ENCODE measurements at places on chromosomes 1 and 21.

DNA sequence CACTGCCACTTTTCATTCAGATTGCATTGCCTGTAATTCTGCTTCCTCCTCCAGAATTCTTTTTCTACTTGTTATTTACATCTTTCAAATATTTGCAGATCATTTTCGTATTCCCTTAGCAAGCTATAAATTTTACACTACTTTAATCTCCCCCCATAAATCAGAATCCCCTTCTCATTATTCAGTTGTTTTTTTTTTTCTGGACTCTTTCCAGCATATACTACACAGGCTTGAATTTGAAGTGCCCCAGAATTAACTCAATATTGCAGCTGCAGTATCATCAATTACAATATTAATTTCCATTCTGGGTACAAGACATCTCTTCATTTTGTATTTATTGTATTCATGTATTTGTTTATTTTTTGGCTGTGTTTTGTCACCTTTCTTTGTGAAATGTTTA lies 1494.3 kb downstream of the AMY1C start:
- DNase-seq, result no peak

GRCh38 chr1:8259498-8260290 lies 58.2 kb upstream of the SLC45A1 start:
- DNase-seq, result no peak

DNA sequence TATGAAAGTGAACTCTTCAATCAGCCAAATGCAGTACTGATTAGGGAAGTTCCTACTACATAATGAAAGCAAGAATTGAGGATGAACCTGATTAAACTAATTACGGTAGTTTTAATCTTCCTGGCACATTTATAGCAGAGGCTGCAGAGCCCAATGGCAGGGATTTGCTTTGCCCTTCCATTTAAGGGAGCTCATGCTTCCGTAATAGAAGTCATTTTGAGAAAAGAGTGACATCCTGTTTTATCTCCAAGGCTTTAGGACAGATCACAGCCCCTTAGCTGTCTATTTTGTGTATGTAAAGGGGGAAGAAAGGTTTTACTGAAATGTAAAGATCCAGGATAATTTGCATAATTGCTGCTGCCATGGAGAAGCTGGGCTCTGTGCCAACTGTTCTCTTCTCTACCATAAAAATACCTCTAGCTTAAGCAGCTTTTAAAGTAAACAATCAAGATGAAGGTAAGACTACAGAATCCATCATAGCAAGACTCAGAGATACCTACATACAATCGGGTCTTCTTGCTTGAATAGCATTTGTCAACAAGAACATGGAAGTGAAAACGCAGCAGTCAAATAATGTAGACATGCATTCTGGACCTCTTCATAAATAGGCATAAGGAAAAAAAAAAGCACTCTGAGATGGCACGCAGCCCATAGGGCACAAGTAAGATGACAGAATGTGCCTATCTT lies 62.5 kb downstream of the ASH1L start:
- peak; percentile 72 for DNase-seq

DNA sequence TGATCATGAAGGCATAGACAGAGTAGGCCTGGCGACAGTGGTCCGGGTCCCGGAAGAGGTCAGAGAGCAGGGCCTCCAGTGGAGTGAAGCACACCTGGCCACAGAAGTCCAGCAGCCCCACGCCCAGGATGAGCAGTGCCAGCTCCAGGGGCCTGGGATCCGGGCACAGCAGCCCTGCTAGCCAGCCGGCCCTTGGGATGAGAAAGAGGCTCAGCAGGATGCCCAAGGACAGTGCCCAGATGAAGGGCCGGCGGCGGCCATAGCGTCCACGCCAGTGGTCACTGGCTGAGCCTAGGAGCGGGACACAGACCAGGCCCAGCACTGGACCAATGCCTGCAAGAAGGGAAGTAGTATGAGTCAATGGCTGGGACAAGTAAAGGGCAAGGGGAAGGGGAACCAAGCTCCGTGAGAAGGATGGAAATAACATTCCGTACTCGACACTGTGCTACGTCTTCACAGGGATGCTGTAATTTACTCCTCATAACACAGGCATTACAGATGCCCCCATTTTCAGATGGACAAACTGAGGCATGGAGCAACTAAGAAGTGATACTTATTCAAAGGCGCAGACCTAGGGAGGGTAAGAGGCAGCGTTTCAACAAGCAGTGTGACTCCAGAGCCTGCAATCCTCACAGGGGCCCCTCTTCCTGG lies 16.9 kb downstream of the SLC45A3 start:
- peak; percentile 72 for DNase-seq

DNA sequence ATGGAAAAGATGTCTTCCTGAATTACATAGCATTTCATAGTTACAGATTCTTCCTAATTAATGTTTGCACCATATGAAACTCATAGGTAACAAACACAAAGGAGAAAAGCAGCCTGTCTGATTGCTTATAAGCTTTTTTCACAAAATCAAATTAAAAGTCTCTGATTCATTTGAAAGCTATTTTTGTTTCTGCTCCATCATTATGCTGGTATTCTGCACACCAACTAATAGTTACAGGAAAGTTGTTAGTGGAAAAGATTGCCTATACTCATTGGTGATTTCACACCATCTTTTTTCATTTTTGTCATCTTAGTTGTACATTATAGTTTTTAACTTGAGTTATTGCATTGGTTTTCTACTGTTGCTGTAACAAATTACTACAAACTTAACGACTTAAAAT lies 70.0 kb downstream of the PRKAA2 start:
- no peak for DNase-seq

DNA sequence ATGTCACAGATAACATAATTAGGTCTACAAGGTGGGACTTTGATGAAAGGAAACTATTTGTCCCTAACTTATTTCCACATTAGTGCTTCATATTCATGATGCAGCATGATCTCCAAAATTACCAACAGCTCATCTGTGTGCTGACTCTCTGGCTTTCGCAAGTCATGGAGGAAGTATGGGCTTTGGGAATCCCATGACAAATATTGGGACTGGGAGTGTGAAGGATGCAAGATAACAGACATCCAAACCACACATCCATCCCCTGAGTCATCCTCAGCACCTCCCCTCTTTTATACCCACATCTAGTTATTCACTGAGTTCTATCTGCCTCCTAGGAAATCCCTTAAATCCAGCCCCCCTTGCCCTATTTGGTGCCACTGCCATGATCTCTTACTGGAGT lies 102.8 kb upstream of the COL24A1 start:
- peak; percentile 7 for DNase-seq

GRCh38 chr1:81699234-81699633 lies 101.5 kb upstream of the ADGRL2 start:
- no peak for DNase-seq

DNA sequence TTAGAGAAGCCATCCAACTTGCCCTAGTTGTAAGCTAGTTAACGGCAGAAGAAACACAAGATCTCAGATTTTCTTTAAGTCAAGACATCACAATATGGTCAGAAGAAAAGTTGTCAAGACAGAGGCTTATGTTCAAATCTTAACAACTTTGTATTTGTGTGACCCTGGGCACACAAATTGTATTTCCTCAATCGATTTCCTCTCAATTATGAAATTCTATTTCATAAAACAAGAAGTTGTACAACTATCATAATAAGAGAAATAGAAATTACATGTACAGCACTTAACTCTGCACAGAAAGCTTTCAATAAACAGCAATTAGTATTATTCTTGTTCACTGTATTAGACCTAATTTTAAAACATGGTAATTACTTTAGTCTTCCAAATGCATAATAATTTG lies 62.9 kb upstream of the SDC3 start:
- peak; percentile 62 for DNase-seq

DNA sequence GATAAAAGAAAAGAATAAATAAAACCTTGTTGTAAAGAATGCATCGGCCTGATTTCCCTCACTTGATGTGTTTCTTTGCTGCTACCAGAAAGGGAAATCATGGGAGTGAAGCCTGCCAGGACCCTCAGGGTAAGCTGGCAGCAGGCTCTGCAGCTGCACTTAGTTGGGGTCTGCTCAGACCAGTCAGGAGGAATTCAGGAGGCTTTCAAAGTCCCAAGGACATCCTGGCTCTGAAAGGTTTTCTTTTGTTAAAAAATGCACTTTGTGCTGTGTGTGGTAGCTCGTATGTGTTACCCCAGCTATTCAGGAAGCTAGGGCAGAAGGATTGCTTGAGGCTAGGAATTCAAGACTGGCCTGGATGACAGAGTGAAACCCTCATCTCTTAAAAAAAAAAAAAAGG lies 254.8 kb downstream of the ZNF648 start:
- DNase-seq, result no peak

DNA sequence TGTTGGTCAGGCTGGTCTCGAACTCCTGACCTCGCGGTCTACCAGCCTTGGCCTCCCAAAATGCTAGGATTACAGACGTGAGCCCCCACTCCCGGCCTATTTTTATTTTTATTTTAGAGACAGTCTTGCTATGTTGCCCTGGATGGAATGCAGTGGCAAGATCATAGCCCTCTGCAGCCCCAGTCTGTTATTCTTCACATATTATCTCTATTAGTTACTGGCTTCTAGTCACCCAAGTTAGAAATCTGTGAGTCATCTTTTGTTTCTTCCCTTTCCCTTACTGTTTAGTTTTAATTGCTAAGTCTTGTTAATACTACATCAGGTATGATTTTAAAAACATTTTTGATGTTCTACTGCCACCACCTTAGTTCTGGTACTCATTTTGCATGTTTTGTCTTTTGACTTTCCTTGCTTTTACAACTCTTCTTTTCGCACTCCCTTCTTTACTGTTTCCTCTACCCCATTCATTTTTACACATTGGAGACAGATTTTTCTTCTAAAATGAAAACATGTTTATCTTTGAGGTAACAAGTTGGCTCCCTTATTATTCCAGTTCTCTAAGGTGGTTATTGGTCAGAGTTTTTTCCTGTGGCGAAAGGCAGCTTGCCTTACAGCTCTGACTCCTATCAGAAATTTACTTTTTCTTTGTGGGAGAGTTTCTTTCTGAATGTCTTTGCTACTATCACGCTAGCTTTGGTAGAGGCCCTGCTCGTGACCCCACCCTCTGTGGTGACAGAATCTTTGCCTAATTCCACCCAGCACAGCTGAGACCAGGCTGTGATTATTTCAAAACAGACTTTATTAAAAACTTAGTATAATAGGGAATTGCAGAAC lies 19.5 kb downstream of the ZMYM4 start:
- DNase-seq, result no peak

GRCh38 chr1:242847390-242847993 lies 323.0 kb upstream of the PLD5 start:
- DNase-seq, result no peak

DNA sequence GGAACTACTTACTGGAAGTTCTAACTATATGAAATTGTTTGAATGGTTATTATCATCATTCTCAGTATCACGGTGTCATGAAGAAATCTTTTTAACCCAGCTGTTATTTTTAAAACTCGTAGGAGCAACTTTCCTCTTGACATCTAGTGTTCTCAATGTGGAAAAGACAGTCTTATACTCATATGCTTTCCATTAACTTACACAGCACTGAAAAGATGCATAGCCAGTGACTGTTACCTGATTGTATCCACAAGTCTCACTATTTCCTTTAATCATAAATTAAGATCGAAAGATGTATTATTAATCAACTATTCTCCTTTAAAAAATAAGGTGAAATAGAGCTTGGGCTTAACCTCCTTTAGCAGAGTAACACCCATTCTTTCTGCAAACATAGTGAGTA lies 59.7 kb upstream of the TNFSF4 start:
- no peak for DNase-seq

GRCh38 chr21:44893948-44894656 lies 20.6 kb upstream of the PTTG1IP start:
- DNase-seq, result no peak

- DNase-seq, result no peak
These were observed 37.8 kb downstream of the LRRC71 start for GRCh38 chr1:156958247-156958714.

DNA sequence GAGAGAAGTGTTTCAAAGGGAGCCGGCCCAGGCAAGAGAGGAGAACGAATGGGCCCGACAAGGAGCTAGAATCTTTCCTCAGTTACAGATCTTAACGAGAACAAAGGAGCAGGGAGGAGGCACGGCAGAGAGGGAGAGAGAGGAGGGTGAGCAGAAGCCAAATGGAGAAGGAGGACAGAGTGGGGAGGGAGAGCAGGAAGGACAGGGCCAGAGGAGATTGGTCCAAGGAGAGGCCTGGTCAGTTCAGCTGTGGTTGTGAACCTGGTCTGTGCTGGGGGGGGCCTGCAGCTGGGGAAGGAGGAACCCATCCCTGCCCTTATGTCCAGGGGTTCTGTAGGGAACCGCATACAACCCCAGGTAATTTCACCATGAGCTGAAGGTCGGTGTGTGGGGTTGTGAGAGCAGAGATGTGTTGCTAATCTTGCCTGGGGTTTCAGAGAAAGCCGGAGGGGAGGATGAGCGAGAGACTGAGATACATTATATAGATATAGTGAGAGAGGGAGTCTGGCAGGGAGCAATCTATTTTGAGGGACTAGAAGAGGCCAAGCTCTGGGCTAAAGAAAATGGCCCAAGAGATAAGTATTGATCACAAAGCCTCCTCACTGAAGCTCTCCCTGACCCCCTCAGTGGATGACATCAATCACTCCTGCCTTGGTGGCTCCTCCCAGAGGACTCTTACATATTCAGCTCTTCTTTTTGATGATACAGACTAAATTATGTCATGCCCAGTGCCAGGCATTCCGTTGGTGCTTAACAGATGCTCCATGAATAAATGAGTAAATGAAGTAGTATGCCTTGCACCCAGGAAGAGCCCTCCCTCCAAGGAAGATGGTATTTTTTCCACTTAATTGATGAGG lies 64.2 kb upstream of the CD1D start:
- DNase-seq, result no peak

GRCh38 chr1:80529546-80529945 lies 1271.2 kb upstream of the ADGRL2 start:
- no peak for DNase-seq

GRCh38 chr1:49995734-49996133 lies 28.0 kb downstream of the AGBL4 start:
- no peak for DNase-seq

DNA sequence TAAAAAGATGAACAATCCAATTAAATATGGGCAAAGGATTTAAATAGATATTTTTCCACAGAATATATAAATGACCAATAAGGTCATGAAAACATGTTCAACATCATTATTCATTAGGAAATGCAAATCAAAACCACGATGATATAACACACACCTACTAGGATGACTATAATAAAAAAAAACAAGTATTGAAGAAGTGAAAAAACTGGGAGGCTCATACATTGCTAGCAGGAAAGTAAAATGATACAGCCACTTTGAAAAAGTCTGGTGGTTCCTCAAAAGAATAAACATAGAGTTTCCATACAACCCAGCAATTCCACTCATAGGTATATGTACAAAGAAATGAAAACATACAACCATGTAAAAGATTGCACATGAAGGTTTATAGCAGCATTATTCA lies 75.7 kb upstream of the RAB4A start:
- DNase-seq, result peak; percentile 65
